Activated CD8-positive, alpha-beta memory T cell treated with anti-CD3 and anti-CD28 coated beads, Interleukin-2, amount 10 ng/mL, durations not matched to agents 7 days and 5 days (primary cell): ENCODE measurements at places on chromosomes 13 and 19.

DNA sequence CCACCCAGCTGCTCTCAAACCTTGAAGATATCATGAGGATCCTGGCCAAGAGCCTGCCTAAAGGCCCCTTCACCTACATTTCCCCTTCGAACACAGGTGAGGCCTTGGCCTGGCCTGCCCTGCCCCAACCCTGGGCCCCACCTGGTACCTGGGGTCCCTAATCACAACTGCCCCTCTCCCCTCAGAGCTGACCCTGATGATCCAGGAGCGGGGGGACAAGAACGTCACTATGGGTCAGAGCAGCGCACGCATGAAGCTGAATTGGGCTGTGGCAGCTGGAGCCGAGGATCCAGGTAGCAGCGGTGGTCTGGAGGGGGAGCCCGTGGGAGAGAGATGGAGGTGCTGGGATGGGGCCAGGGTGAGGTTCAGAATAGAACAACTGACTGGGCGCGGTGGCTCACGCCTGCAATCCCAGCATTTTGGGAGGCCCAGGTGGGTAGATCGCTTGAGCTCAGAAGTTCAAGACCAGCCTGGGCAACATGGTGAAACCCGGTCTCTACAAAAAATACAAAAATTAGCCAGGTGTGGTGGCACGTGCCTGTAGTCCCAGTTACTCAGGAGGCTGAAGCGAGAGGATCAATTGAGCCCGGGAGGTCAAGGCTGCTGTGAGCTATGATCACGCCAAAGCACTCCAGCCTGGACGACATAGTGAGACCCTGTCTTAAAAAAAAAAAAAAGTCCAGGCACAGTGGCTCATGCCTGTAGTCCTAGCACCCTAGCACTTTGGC, 17.5 kb downstream of the DDX39A start:
- peaks cover 8% of the 10 kb centered on the region for H3K4me1 ChIP-seq
- peak overlapping the region; percentile 56 for H3K27ac ChIP-seq
- H3K4me3 ChIP-seq = no peak overlapping the region
- H3K27me3 ChIP-seq = no peaks in the 10 kb centered on the region
- H3K36me3 ChIP-seq = peaks cover 60% of the 10 kb centered on the region
- no peak for DNase-seq

- peak overlapping the region; percentile 31 for H3K4me3 ChIP-seq
- H3K36me3 ChIP-seq = peaks cover 23% of the 10 kb centered on the region
- no peaks in the 10 kb centered on the region for H3K27me3 ChIP-seq
- peak overlapping the region; percentile 72 for H3K27ac ChIP-seq
- no peak for DNase-seq
Observed at GRCh38 chr13:99230991-99231390, 27.2 kb downstream of the GPR18 start.

GRCh38 chr13:107185889-107186288, 618.0 kb upstream of the ARGLU1 start:
- no peak overlapping the region for H3K4me3 ChIP-seq
- no peaks in the 10 kb centered on the region for H3K36me3 ChIP-seq

- no peak overlapping the region for H3K4me3 ChIP-seq
- H3K27me3 ChIP-seq = peaks cover 24% of the 10 kb centered on the region
- no peak overlapping the region for H3K27ac ChIP-seq
- H3K4me1 ChIP-seq = no peaks in the 10 kb centered on the region
- H3K36me3 ChIP-seq = no peaks in the 10 kb centered on the region
- no peak for DNase-seq
Observed at GRCh38 chr13:43934273-43934672, 54.6 kb downstream of the LACC1 start.
